ENCODE measurements at places on chromosomes 1 and 21. TPM values are rescaled to one million over a fixed set of nuclear protein-coding genes. Genes with fewer than 3 reads are reported as not detected.

AZIN2 gene
- 0.54 TPM for total RNA-seq

PBX1 gene
- total RNA-seq: 1.5 TPM

TDRD10 gene
- 7.5 TPM for total RNA-seq

HMCN1 gene
- 16.8 TPM for total RNA-seq

LCE2C gene
- not detected for total RNA-seq
